Esophagus squamous epithelium (tissue), 5 donors: ENCODE measurements at places on chromosomes 13 and 19. TPM values are rescaled to one million over a fixed set of nuclear protein-coding genes. Genes with fewer than 3 reads are reported as not detected.

DNA sequence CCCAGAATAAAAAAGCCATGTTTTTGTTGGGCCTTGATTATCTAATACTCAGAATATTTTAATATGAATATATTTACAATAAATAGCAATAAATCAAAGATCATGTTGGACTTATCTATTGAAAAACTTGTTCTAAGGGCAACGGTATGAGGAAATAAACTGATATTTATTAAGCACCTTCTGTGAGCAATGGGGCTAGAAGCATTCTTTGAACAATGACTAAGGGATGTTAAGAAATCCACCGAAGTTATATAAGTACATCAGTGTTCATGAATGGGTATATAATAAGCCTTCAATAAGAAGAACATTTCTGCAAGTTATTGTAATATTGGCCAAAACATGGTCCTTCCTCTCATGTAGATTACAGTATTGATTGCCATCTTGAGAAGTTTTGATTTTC, 221.8 kb downstream of the OXGR1 start:
- H3K27ac ChIP-seq: no peak overlapping the region
- H3K4me3 ChIP-seq: no peak overlapping the region
- DNase-seq: no peak
- no peaks in the 10 kb centered on the region for H3K27me3 ChIP-seq

- peaks cover 2% of the 10 kb centered on the region for H3K4me1 ChIP-seq
- DNase-seq: no peak
- H3K36me3 ChIP-seq: no peaks in the 10 kb centered on the region
- H3K27me3 ChIP-seq: no peaks in the 10 kb centered on the region
- H3K4me3 ChIP-seq: no peak overlapping the region
Measured at GRCh38 chr13:30738526-30739236, 3.3 kb downstream of the ALOX5AP start.

GRCh38 chr13:93284064-93284463, 57.5 kb downstream of the GPC6 start:
- DNase-seq: no peak
- no peaks in the 10 kb centered on the region for H3K36me3 ChIP-seq
- no peak overlapping the region for H3K4me3 ChIP-seq
- no peaks in the 10 kb centered on the region for H3K27me3 ChIP-seq
- no peaks in the 10 kb centered on the region for H3K4me1 ChIP-seq

GRCh38 chr19:29665215-29665825, at the start of gene PLEKHF1:
TSS of gene PLEKHF1 (plus strand) at chr19:29665461. CDS start at chr19:29673840, 8,379 bp downstream.
- H3K36me3 ChIP-seq: no peaks in the 10 kb centered on the region
- H3K27ac ChIP-seq: peak within 1 kb of the TSS; percentile 85
- peaks cover 60% of the 10 kb centered on the region for H3K4me1 ChIP-seq
- no peak for DNase-seq
- H3K4me3 ChIP-seq: peak within 1 kb of the TSS; percentile 90
- H3K27me3 ChIP-seq: no peaks in the 10 kb centered on the region

GRCh38 chr13:62910541-62911060, 1495.0 kb upstream of the PCDH20 start:
- H3K36me3 ChIP-seq: no peaks in the 10 kb centered on the region
- H3K27ac ChIP-seq: no peak overlapping the region
- H3K27me3 ChIP-seq: no peaks in the 10 kb centered on the region

- no peaks in the 10 kb centered on the region for H3K27me3 ChIP-seq
- peak overlapping the region; percentile 54 for H3K27ac ChIP-seq
- H3K36me3 ChIP-seq: no peaks in the 10 kb centered on the region
- no peak overlapping the region for H3K4me3 ChIP-seq
Measured at GRCh38 chr19:16160943-16161560, 12.3 kb downstream of the CIB3 start.

DNA sequence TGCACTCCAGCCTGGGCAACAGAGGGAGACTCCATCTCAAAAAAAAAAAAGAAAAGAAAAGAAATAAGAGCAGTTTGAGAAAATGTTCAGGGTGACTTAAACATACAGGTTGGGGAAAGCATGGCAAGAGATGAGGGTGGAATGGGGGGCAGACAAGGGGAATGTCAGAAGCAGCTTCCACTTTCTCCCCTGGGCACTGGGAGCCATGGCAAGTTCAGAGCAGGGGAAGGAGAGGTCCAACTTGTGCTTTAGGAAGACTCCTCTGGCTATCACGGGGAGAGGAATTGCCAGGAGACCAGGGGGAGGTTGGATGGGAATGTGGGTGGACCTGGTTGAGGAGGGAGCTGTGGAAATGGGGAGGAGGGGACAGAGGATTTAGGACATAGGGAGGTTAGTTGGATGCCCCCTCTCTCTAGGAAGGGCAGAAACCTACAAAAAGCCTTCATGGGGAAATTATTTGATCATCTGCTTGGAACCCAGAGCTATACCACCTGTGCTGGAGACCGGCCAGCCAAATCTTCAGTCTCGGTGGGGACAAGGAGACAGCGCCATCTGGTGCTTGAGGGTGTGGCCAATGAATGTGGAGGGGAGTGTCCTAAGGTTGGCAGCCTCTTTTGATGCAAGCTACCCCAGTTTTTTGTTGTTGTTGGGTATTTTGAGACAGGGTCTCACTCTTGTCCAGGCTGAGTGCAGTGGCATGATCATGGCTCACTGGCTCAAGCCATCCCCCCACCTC, 7.3 kb upstream of the STRN4 start:
- peaks cover 7% of the 10 kb centered on the region for H3K4me1 ChIP-seq
- no peaks in the 10 kb centered on the region for H3K27me3 ChIP-seq
- H3K27ac ChIP-seq: no peak overlapping the region
- no peak for DNase-seq
- H3K36me3 ChIP-seq: peaks cover 32% of the 10 kb centered on the region

DNA sequence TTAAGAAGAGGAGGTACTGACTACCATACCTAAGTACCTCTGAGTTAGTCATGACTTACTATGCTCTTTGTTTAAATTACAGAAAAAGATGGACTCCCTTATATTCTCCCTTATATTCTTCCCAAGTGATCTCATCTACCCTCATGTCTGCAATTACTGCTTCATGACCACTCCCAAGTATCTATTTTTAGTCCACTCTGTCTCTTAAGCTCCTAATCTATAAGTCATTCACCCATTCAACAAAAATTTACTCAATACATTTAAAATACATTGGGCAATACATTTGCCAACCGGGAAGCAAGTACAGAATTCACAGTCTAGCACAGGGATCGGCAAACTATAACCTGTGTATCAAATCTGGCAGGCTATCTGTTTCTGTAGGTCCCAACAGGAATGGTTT, 42.6 kb downstream of the KPNA3 start:
- no peak overlapping the region for H3K27ac ChIP-seq
- H3K4me3 ChIP-seq: no peak overlapping the region
- no peaks in the 10 kb centered on the region for H3K27me3 ChIP-seq
- H3K36me3 ChIP-seq: no peaks in the 10 kb centered on the region
- no peak for DNase-seq

DNA sequence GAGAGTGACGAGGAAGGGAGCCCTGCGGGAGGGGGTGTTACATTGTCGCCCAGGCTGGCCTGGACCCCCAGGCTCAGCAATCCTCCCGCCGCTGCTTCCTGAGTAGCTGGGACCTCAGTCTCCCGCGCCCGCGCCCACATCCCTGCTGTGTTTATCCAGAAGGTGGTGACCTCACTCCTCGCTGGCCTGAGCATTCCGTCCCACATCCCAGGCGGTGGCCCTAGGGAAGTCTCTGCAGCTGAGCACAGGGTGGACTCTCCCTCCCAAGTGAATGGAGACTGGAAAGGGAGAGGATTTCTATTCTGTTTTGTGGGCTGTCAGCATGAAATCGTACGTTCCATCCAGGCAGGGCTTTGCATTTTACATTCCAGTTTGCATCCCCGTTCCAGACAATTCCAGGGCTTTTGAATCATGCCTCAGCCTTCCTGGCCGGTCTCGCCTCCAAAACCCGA, 401 bp upstream of the ZNF765 start:
- H3K4me3 ChIP-seq: peak overlapping the region; percentile 66
- H3K4me1 ChIP-seq: peaks cover 5% of the 10 kb centered on the region
- H3K27ac ChIP-seq: peak overlapping the region; percentile 91
- DNase-seq: no peak
- peaks cover 10% of the 10 kb centered on the region for H3K36me3 ChIP-seq
- no peaks in the 10 kb centered on the region for H3K27me3 ChIP-seq

DNA sequence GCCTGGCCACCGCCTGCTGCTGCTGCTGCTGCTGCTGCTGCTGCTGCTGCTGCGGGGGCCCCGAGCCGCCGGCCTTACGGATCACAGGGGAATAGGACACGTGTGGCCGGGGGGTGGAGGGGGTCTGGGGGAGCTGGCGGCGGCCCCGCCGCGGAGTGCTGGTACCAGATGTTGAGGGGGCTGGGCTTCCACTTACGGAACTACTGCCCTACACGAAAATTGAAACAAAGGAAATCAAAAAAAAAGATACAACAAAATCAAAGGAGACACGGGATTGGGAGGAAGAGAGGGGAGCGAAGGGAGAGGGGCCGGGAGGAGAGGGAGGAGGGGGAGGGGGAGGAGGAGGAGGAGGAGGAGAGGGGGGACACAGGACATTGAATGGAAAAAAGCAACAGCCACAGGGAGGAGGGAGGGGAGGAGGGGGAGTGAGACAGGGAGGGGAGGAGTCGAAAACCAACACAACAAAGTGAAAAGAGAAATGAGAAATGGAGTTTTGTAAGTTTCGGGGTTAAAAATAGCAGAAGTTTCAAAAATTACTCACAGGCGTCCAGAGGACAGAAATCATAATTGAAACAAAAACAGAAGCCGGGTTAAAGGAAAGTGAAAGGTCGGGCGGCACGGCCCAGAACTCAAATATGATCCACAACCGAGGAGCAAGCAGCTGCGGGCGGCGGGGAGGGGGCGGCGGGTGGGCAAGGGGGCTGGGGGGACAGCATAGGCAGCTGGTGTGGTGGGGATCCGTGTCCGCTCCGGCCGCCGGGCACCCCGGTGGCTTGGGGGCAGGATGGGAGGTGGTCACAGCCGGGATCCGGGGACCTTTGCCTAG, 57.8 kb downstream of the IER2 start:
- H3K27ac ChIP-seq: peak overlapping the region; percentile 76
- H3K4me3 ChIP-seq: peak overlapping the region; percentile 55
- H3K36me3 ChIP-seq: no peaks in the 10 kb centered on the region

Gene SGCG
- total RNA-seq: not detected

- no peaks in the 10 kb centered on the region for H3K36me3 ChIP-seq
- H3K27me3 ChIP-seq: no peaks in the 10 kb centered on the region
- H3K27ac ChIP-seq: no peak overlapping the region
- DNase-seq: no peak
- no peaks in the 10 kb centered on the region for H3K4me1 ChIP-seq
Measured at GRCh38 chr13:37889102-37889501, 19.5 kb upstream of the TRPC4 start.

- H3K27me3 ChIP-seq: no peaks in the 10 kb centered on the region
- no peaks in the 10 kb centered on the region for H3K4me1 ChIP-seq
- H3K4me3 ChIP-seq: no peak overlapping the region
- no peaks in the 10 kb centered on the region for H3K36me3 ChIP-seq
- no peak overlapping the region for H3K27ac ChIP-seq
Measured at GRCh38 chr13:111513766-111514609, 193.5 kb downstream of the TEX29 start.

GRCh38 chr13:24176351-24177101, 16.0 kb downstream of the SPATA13 start:
- no peak overlapping the region for H3K27ac ChIP-seq
- no peak for DNase-seq
- no peaks in the 10 kb centered on the region for H3K27me3 ChIP-seq
- no peak overlapping the region for H3K4me3 ChIP-seq
- H3K4me1 ChIP-seq: no peaks in the 10 kb centered on the region
- H3K36me3 ChIP-seq: no peaks in the 10 kb centered on the region

Gene ZNF497
- 1.9 TPM for total RNA-seq

Gene CLEC17A
- total RNA-seq: not detected

GRCh38 chr13:44293374-44293773, 80.2 kb upstream of the SERP2 start:
- DNase-seq: no peak
- H3K4me3 ChIP-seq: no peak overlapping the region
- no peaks in the 10 kb centered on the region for H3K27me3 ChIP-seq
- H3K4me1 ChIP-seq: peaks cover 6% of the 10 kb centered on the region
- H3K27ac ChIP-seq: peak overlapping the region; percentile 47
- no peaks in the 10 kb centered on the region for H3K36me3 ChIP-seq

DNA sequence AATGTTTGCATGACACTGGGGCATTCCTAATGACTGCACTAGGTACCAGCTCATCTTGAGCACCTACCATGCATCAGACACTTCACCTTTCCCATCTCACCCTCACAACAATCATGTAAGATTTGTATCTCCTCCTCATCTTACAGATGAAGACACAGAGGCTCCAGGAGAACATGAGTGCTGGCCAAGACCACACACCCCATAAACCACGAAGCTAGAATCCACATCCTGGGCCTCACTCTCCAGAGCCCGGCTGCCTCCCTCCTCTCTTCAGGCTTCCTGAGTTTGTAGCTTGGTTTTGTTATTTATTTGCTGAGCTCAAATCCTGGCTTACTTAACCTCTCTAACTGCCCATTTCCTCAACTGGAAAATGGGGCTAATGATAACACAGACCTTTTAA, 25.9 kb downstream of the FAM216B start:
- H3K27ac ChIP-seq: no peak overlapping the region
- no peak for DNase-seq
- no peaks in the 10 kb centered on the region for H3K27me3 ChIP-seq
- no peaks in the 10 kb centered on the region for H3K4me1 ChIP-seq
- H3K36me3 ChIP-seq: no peaks in the 10 kb centered on the region
- H3K4me3 ChIP-seq: no peak overlapping the region

DNA sequence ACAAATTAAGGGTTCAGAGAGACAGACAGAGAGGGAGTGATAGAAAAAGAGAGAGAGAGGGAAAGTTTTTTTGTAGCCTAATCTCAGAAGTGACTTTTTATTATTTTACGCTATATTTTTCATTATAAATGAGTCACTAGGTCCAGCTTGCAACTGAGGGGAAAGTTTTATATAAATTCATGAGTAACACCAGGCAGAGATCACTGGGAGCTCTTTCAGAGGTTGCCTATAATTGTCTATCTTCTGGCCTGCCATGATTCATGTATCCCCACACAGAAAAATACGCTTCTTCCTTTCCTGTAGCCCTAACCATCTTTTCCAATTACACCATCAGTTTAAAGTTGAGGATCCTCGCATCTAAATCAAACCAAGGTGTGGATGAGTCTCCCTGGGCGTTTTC, 467.9 kb downstream of the SLITRK1 start:
- no peak for DNase-seq
- no peaks in the 10 kb centered on the region for H3K36me3 ChIP-seq
- H3K4me1 ChIP-seq: no peaks in the 10 kb centered on the region
- no peak overlapping the region for H3K27ac ChIP-seq

GRCh38 chr13:29435125-29435911, 160.2 kb downstream of the SLC7A1 start:
- H3K4me3 ChIP-seq: no peak overlapping the region
- H3K4me1 ChIP-seq: peaks cover 54% of the 10 kb centered on the region
- peak overlapping the region; percentile 28 for H3K27ac ChIP-seq

Gene TMEM150B
- total RNA-seq: not detected

Gene NANOS3
- not detected for total RNA-seq
